ENCODE measurements at places on chromosomes 1 and 21. TPM values are rescaled to one million over a fixed set of nuclear protein-coding genes. Genes with fewer than 3 reads are reported as not detected.
A peak's percentile ranks its signal among the peaks of the same experiment; 100 is the strongest.

Gene RNF11
- polyA plus RNA-seq, result 25.8 TPM

DNA sequence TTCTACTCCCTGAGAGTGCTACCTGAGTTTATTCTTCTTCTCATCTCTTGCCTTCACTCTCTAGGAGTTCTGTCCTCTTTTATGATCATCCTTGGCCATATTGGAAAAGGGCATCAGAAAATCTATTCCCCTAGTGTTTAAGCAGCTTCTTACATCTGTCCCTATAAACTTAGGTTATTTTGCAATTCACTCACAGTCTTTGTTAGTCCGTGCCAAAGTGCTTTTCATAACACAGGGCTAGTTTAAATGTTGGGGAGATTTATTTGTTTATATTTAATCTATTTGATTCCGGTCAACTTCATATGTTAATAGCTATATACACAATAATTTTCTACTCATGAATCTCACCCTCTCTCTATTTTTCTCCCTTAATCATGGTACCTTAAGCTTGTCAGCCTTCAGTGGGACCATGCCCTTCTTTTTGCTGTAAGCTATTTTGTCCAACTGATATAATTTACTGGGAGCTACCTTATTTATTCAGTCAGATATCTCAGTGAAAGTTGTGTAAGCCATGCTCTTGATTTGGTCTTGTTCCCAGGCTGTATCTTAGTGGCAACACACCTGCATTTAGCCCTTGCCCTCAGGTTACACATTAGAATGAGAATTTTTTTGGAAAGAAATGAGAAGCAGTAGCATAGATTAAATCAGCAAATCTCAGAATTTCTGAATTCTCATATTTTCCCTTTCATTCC, 106.3 kb upstream of the SMYD2 start:
- DNase-seq, result no peak

GRCh38 chr1:19096036-19096833, 113.8 kb downstream of the UBR4 start:
- peak; percentile 56 for DNase-seq

Gene VASH2
- polyA plus RNA-seq, result 4.7 TPM

Gene S100A9
- 3.1 TPM for polyA plus RNA-seq

DNA sequence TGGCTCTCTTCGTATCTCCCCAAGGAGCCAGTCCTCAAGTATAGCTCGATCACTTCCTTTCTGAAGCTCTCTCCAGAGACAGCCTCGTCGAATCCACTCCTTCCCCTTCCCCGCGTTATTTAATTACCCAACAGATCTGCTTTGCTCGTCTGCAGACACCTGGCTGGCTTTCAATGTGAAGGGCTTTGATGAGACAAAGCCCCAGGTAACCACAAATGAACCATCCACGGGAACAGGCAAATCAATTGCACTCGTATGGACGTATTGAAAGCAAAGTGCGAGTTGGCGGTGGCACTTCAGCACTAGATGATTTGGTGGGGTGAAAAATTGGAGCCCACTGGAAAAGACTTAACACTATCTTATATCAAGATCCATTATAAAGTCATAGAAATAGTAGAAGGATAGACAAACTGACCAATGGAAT, 364 bp upstream of the BCAR3 start:
- no peak for DNase-seq

DNA sequence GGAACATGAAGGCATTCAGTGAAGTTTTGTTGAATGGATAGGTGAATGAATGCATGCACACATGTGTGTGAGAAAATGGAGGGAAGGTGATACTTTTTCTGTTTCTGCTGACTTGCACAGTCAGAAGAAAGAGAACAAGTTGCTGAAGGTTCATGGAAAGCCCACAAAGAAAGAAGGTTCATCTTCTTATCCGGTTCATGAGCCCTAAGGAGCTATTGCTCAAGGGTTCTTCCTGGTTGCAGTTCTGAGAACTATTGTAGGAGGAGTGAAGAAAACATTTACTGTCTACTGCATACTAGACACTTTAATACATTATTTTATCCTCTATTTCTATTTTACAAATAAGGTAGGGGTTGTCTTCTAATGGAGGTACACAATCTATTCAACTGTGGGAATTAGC, 13.4 kb upstream of the NIBAN1 start:
- no peak for DNase-seq

DNA sequence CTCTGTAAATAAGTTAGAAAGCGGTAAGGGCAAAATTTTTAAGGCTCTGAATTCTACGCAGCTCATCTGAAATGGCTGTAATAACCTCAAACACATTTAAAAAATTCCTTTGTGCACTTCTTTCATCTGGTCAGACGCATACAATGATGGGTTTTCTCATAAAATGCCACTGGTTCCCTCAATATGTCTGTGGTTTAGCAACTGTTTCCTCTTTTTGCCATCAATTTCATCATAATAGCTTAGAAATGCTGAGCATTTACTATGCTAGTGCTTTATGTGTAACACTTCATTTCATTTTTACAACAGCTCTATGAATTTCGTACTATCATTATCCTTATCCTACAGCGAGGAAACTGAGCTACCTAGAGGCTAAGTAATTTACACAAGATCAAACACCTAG, 35.3 kb upstream of the DMRTA2 start:
- no peak for DNase-seq
